Activated CD8-positive, alpha-beta T cell treated with anti-CD3 and anti-CD28 coated beads, Interleukin-2, amount 10 ng/mL, durations not matched to agents 7 days and 5 days (primary cell): ENCODE measurements at places on chromosomes 5 and 9.

- no peaks in the 10 kb centered on the region for H3K36me3 ChIP-seq
- no peaks in the 10 kb centered on the region for H3K27me3 ChIP-seq
- H3K27ac ChIP-seq, result no peak overlapping the region
- no peak overlapping the region for H3K4me3 ChIP-seq
- DNase-seq, result no peak
- no peaks in the 10 kb centered on the region for H3K4me1 ChIP-seq
Observed at GRCh38 chr5:179376701-179377420, 31.6 kb upstream of the ADAMTS2 start.

- peaks cover 52% of the 10 kb centered on the region for H3K36me3 ChIP-seq
- no peak for DNase-seq
- peak overlapping the region; percentile 88 for H3K27ac ChIP-seq
Observed at GRCh38 chr5:149345892-149346222, 558 bp downstream of the GRPEL2 start.

- peaks cover 3% of the 10 kb centered on the region for H3K36me3 ChIP-seq
- no peak overlapping the region for H3K4me3 ChIP-seq
- peaks cover 17% of the 10 kb centered on the region for H3K4me1 ChIP-seq
- H3K27ac ChIP-seq, result no peak overlapping the region
Observed at GRCh38 chr9:113695901-113696300, 180.2 kb upstream of the ZNF618 start.

GRCh38 chr5:33328818-33329217, 111.9 kb upstream of the TARS1 start:
- no peak overlapping the region for H3K4me3 ChIP-seq
- no peaks in the 10 kb centered on the region for H3K4me1 ChIP-seq
- H3K27ac ChIP-seq, result no peak overlapping the region
- no peak for DNase-seq
- H3K27me3 ChIP-seq, result no peaks in the 10 kb centered on the region

DNA sequence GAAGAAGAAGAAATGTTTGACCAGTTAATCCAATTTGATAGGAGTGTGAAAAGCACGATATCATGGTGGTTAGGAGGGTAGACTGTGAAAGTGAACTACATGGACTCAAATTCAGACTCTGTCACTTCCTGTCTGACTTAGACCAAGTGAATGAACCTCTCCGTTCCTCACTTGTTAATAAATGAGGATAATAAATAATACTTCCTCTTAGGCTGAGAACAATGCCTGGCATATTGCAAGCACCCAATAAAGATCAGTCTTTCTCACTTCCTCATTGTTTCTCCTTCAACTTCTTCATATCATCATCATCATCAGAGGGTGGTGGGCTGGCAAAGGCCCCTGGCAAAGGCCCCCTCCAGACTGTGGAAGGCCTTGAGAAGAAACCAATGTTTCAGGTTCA, 148.7 kb downstream of the CDK5RAP2 start:
- no peaks in the 10 kb centered on the region for H3K27me3 ChIP-seq
- H3K4me3 ChIP-seq, result no peak overlapping the region
- no peaks in the 10 kb centered on the region for H3K4me1 ChIP-seq

GRCh38 chr9:126690431-126691051, 76.8 kb downstream of the LMX1B start:
- no peaks in the 10 kb centered on the region for H3K36me3 ChIP-seq
- H3K4me3 ChIP-seq, result no peak overlapping the region
- H3K27me3 ChIP-seq, result peaks cover 13% of the 10 kb centered on the region

GRCh38 chr9:27377811-27378456, 81.0 kb upstream of the EQTN start:
- H3K4me1 ChIP-seq, result peaks cover 36% of the 10 kb centered on the region
- peaks cover 2% of the 10 kb centered on the region for H3K27me3 ChIP-seq
- peak overlapping the region; percentile 47 for H3K27ac ChIP-seq
- no peaks in the 10 kb centered on the region for H3K36me3 ChIP-seq

- no peaks in the 10 kb centered on the region for H3K4me1 ChIP-seq
- no peaks in the 10 kb centered on the region for H3K36me3 ChIP-seq
- no peak for DNase-seq
- H3K27ac ChIP-seq, result no peak overlapping the region
- H3K27me3 ChIP-seq, result peaks cover 24% of the 10 kb centered on the region
Observed at GRCh38 chr5:149279661-149280060, 8.0 kb downstream of the AFAP1L1 start.

GRCh38 chr9:81317939-81318338, 371.4 kb downstream of the TLE1 start:
- no peak overlapping the region for H3K27ac ChIP-seq
- no peaks in the 10 kb centered on the region for H3K27me3 ChIP-seq
- no peaks in the 10 kb centered on the region for H3K36me3 ChIP-seq

- no peak overlapping the region for H3K4me3 ChIP-seq
- no peaks in the 10 kb centered on the region for H3K4me1 ChIP-seq
- H3K36me3 ChIP-seq, result no peaks in the 10 kb centered on the region
- H3K27me3 ChIP-seq, result peaks cover 13% of the 10 kb centered on the region
Observed at GRCh38 chr5:159827861-159828260, 88.4 kb upstream of the ADRA1B start.

GRCh38 chr5:32304622-32305021, 8.1 kb downstream of the MTMR12 start:
- peaks cover 28% of the 10 kb centered on the region for H3K4me1 ChIP-seq
- DNase-seq, result no peak
- no peak overlapping the region for H3K27ac ChIP-seq
- H3K36me3 ChIP-seq, result peaks cover 22% of the 10 kb centered on the region
- no peak overlapping the region for H3K4me3 ChIP-seq

DNA sequence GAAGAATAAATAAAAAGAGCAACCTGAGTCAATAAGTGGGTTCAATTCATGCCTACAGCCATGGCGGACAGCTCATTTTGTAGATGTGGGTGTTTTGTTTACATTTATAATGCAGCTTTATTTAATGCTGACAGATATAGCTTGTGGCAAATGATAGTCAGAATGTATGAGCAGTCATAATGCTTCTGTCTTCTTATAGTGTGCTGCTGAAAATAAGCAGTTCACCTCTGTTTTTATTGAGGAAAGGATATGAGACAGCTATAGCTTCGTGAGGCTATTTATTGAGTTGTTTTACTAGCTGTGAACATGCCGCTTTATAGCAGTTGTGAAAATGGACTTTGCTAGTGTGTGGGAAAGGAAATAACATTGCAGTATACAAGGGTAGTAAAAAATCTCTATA, 147.4 kb downstream of the PBX3 start:
- no peak overlapping the region for H3K27ac ChIP-seq
- H3K4me3 ChIP-seq, result no peak overlapping the region
- no peak for DNase-seq
- peaks cover 3% of the 10 kb centered on the region for H3K4me1 ChIP-seq

DNA sequence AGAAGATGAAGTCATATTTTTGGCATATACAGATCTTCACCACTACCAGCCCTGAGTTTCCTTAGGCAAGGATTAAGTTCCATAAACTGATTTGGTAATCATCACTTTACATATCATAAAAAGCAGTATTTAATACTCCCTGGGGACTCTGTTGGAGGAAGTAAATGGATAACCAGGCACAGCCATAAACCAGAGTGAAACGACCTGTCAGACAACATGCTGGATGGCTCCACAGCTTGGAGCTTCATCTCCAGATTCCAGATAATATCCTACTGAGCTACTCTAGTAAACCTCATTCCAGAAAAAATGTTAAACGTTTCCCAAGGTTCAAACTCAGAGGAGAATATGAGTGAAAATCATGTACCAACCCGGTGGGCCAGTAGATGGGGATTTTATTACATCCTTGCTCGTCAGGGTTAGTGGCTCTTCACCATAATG, 109.2 kb downstream of the BASP1 start:
- H3K4me1 ChIP-seq, result no peaks in the 10 kb centered on the region
- no peaks in the 10 kb centered on the region for H3K27me3 ChIP-seq
- no peaks in the 10 kb centered on the region for H3K36me3 ChIP-seq
- no peak overlapping the region for H3K4me3 ChIP-seq
- DNase-seq, result no peak

DNA sequence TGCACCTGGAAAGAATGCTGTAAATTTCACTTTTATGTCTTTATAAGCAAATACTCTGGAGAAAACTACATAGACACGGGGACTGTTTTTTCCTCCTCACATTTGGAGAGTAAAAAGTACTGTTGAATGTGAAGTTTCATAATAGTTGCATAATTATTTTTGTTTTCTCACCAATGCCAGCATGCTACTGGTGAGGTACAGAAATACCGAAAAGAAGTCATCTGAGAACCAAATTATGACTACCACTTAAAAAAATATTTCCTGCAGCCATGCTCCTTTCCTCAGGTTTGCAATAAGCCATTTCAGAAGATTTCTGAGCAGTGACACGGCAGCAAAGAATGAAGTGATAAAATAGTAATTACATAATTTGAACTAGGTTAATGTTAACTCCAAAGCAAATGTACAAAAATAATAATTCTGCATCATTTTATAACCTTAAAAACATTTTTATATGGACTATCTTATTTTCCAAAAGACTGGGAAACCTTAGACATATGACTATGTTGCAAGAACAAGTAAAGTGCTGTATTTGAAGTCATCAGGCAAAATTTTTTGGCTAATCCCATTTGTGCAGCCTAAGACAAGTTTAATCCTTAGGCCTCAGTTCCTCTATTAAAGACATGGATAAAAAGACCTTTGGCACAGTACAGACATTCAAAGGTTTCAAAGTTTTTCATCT, 144.7 kb downstream of the PCSK1 start:
- no peak overlapping the region for H3K4me3 ChIP-seq
- H3K27ac ChIP-seq, result no peak overlapping the region
- no peaks in the 10 kb centered on the region for H3K36me3 ChIP-seq
- no peak for DNase-seq

GRCh38 chr5:151406322-151406947, 41.0 kb upstream of the SLC36A1 start:
- H3K27me3 ChIP-seq, result peaks cover 29% of the 10 kb centered on the region
- H3K4me3 ChIP-seq, result no peak overlapping the region
- H3K36me3 ChIP-seq, result no peaks in the 10 kb centered on the region
- no peaks in the 10 kb centered on the region for H3K4me1 ChIP-seq
- no peak for DNase-seq

DNA sequence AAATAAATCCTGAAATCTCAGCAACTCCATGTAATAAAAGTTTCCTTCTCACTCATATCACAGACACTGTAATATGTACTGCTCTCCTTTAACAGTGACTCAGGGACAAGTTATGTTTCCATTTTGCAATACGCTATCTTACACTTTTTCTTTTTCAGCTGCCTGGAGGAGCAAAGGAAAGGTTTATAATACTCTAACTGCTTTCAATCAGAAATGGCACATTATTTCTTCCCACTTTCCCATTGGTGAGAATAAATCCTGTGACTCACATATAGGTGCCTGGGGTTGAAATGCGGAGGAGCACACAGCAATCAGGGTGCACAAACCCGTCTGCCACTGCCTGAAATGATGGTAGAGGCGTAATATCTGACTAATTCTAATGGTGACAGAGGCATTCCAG, 186.6 kb downstream of the HINT1 start:
- H3K27ac ChIP-seq, result no peak overlapping the region
- no peak for DNase-seq
- peaks cover 11% of the 10 kb centered on the region for H3K27me3 ChIP-seq
- H3K4me3 ChIP-seq, result no peak overlapping the region

DNA sequence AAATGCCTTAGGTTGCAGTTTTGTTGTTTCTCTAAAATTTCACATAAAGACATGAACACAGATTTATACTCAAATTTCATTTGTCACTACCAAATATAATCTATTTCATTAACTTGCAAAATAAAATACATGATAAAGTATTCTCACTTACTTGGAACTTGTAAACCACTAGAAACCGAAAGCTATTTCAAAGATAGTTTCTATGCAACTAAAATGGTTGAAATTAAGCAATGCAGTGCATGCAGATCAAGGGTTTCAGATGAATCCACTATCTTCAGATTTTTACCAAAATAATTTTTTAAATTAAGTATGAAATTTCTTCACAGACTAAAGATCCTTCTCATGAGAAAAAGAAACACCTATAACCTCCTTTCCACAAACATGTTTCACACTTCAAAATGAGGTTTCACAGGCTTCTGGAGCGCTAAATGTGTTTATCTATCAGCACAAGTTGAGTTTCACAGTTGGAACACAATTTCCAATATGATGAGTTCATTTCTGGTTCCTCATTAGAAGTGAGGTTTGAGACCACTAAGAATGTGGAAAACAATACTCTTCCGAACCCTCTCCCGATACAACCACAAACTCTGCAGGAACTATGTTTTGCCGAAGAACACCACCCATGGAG, 63.9 kb downstream of the EPB41L4A start:
- no peaks in the 10 kb centered on the region for H3K4me1 ChIP-seq
- no peak overlapping the region for H3K4me3 ChIP-seq
- H3K36me3 ChIP-seq, result no peaks in the 10 kb centered on the region
- H3K27ac ChIP-seq, result no peak overlapping the region
- no peak for DNase-seq
- no peaks in the 10 kb centered on the region for H3K27me3 ChIP-seq

- H3K4me1 ChIP-seq, result no peaks in the 10 kb centered on the region
- no peak overlapping the region for H3K27ac ChIP-seq
- peaks cover 7% of the 10 kb centered on the region for H3K27me3 ChIP-seq
- H3K4me3 ChIP-seq, result no peak overlapping the region
- DNase-seq, result no peak
Observed at GRCh38 chr5:158801893-158802292, 297.8 kb downstream of the EBF1 start.

DNA sequence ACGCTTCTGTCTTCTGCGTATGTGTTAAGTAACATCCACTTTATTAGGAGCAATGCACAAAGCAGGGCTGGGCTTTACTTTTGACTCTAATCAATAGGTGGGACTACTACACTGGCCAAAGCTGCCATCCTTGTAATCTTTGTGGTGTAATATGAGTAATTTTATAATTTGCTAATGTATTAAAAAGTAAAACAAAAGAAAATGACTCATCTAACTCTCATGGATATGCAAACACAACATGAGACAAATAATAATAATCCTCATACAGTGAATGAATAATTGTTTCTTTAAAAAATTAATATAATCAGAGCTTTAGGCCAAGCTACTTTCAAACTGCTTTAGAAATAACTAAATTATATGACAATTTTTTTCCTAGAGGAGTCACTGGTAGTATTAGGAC, 90.7 kb downstream of the NR3C1 start:
- no peak overlapping the region for H3K4me3 ChIP-seq
- H3K4me1 ChIP-seq, result peaks cover 12% of the 10 kb centered on the region
- H3K27me3 ChIP-seq, result no peaks in the 10 kb centered on the region
- H3K36me3 ChIP-seq, result peaks cover 64% of the 10 kb centered on the region

- H3K4me1 ChIP-seq, result no peaks in the 10 kb centered on the region
- H3K27me3 ChIP-seq, result peaks cover 12% of the 10 kb centered on the region
- H3K36me3 ChIP-seq, result no peaks in the 10 kb centered on the region
- H3K27ac ChIP-seq, result no peak overlapping the region
- no peak for DNase-seq
- H3K4me3 ChIP-seq, result no peak overlapping the region
Observed at GRCh38 chr9:136604823-136605525, 57.7 kb upstream of the EGFL7 start.

- no peak overlapping the region for H3K4me3 ChIP-seq
- H3K4me1 ChIP-seq, result no peaks in the 10 kb centered on the region
- H3K36me3 ChIP-seq, result no peaks in the 10 kb centered on the region
- DNase-seq, result no peak
- H3K27ac ChIP-seq, result no peak overlapping the region
Observed at GRCh38 chr5:108521011-108521700, 139.3 kb upstream of the FBXL17 start.

- peak overlapping the region; percentile 81 for H3K27ac ChIP-seq
- H3K4me3 ChIP-seq, result peak overlapping the region; percentile 87
- peak; percentile 34 for DNase-seq
- peaks cover 21% of the 10 kb centered on the region for H3K27me3 ChIP-seq
- H3K4me1 ChIP-seq, result peaks cover 47% of the 10 kb centered on the region
- H3K36me3 ChIP-seq, result no peaks in the 10 kb centered on the region
Observed at GRCh38 chr9:34457266-34458012, 931 bp downstream of the FAM219A start.

- H3K27ac ChIP-seq, result peak overlapping the region; percentile 60
- peaks cover 90% of the 10 kb centered on the region for H3K4me1 ChIP-seq
- peak; percentile 65 for DNase-seq
- H3K27me3 ChIP-seq, result no peaks in the 10 kb centered on the region
- peaks cover 7% of the 10 kb centered on the region for H3K36me3 ChIP-seq
Observed at GRCh38 chr5:40386289-40386688, 293.4 kb upstream of the PTGER4 start.
